ENCODE measurements at places on chromosomes 16 and 17. TPM values are rescaled to one million over a fixed set of nuclear protein-coding genes. Genes with fewer than 3 reads are reported as not detected.

DNA sequence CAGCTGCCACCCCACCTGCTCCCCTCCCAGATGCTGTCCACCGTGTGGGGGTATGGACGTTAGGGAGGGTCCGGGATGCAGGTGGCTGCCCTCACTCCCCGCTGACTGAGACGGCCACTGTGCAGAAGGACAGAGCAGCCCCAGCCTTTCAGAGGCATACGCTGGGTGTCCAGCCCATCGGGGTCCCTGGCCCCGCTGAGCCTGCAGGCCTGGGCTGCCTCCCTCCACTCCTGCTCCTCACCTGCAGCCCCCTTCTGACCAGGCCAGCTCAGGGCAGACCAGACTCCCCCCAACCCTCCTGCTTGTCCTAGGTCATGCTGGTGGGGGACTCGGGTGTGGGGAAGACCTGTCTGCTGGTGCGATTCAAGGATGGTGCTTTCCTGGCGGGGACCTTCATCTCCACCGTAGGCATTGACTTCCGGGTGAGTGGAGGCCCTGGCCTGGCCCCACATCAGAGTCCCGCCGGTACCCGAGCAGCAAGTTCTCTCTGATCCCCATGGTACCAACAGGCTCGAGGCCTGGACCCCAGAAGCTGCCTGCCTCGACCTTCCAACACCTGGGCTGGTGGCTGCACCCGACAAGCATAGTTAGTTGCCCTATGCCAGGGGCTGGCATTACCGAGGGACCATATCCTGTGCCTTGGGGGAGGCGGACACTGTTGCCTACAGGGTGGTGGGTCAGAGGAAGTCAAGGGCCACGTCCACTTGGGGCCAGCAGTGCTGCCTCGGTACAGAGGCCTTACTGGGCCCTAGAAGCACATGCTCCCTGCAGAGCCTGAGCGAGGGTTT lies 1.4 kb downstream of the RAB26 start:
- no peak for DNase-seq
- H3K4me3 ChIP-seq, result peak overlapping the region; percentile 68
- H3K36me3 ChIP-seq, result peaks cover 27% of the 10 kb centered on the region

DNA sequence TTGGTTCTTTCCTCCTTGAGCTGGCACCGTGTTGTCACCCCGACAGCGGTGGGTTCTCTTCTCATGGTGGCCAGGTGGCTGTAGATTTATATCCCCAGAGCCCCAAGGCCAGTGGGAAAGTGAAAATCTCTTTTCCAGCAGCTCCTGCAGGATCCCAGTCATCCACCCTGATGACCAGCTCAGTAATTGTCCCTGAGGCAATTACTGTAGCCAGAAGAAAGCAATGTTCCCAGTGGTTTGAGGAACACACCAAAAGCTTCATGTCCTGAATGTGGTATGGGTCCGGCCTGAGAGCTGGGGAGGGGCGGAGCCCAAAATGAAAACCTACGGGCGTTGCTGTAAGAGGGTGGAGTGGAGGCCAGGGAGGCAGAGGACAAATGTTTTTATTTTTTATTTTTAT lies 69.0 kb downstream of the WSB1 start:
- no peaks in the 10 kb centered on the region for H3K27me3 ChIP-seq
- H3K36me3 ChIP-seq, result no peaks in the 10 kb centered on the region
- no peak overlapping the region for H3K4me3 ChIP-seq
- H3K4me1 ChIP-seq, result no peaks in the 10 kb centered on the region

- H3K27ac ChIP-seq, result no peak overlapping the region
- no peak overlapping the region for H3K4me3 ChIP-seq
- H3K27me3 ChIP-seq, result peaks cover 28% of the 10 kb centered on the region
- no peaks in the 10 kb centered on the region for H3K4me1 ChIP-seq
- H3K36me3 ChIP-seq, result no peaks in the 10 kb centered on the region
Measured at GRCh38 chr17:8884336-8884990, 17.0 kb upstream of the PIK3R6 start.

- H3K27me3 ChIP-seq, result no peaks in the 10 kb centered on the region
- H3K4me1 ChIP-seq, result no peaks in the 10 kb centered on the region
- H3K36me3 ChIP-seq, result no peaks in the 10 kb centered on the region
- DNase-seq, result no peak
Measured at GRCh38 chr16:25219070-25219737, 2.5 kb downstream of the AQP8 start.

DNA sequence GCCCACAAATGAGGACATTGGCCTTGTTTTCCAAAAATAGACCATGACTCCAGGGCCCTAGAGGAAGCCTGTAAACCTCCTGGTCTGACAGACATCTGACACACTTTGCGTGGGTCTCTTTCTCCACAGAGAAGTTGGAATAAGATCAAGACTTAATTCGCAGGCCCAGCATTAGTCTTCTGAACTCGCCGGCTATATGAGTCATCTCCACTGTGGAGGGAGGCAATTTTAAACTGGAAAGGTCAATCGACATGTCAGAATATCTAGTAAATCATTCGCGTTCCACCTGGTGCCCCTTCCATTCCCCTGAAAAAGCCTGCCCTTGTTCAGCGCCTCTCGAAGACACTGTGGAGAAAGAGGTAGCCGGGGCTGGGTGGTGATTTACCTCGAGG lies 140.1 kb downstream of the CLEC16A start:
- H3K27me3 ChIP-seq, result no peaks in the 10 kb centered on the region
- H3K36me3 ChIP-seq, result no peaks in the 10 kb centered on the region
- H3K4me3 ChIP-seq, result no peak overlapping the region

- H3K4me1 ChIP-seq, result peaks cover 20% of the 10 kb centered on the region
- peaks cover 18% of the 10 kb centered on the region for H3K36me3 ChIP-seq
- H3K27me3 ChIP-seq, result no peaks in the 10 kb centered on the region
- DNase-seq, result no peak
- H3K27ac ChIP-seq, result no peak overlapping the region
Measured at GRCh38 chr16:15677447-15677846, 27.4 kb downstream of the NDE1 start.

GRCh38 chr16:27291106-27291505 lies 22.5 kb upstream of the NSMCE1 start:
- H3K27ac ChIP-seq, result no peak overlapping the region
- no peaks in the 10 kb centered on the region for H3K27me3 ChIP-seq
- no peak for DNase-seq
- no peak overlapping the region for H3K4me3 ChIP-seq
- no peaks in the 10 kb centered on the region for H3K36me3 ChIP-seq

DNA sequence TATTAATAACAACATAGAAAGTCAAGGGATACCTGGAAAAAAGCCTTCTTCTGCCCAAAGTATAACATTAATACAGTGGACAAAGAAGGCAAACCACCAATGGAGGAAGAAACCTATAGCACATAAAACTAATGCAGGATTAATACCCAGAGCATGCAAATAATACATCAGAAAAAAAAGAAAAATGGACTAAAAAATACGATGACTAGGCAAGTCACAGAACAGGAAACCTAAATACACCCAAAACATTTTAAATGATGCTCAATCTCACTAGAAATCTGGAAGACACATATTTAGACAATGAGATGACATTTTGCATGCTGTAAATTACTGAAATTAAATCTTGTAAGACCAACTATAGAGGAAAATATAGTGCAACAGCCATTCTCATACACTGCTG lies 55.9 kb downstream of the MED13 start:
- no peak overlapping the region for H3K4me3 ChIP-seq
- peaks cover 38% of the 10 kb centered on the region for H3K36me3 ChIP-seq
- H3K27ac ChIP-seq, result peak overlapping the region; percentile 13
- H3K27me3 ChIP-seq, result no peaks in the 10 kb centered on the region
- DNase-seq, result no peak
- no peaks in the 10 kb centered on the region for H3K4me1 ChIP-seq

GRCh38 chr17:12979826-12980500 lies 37.9 kb downstream of the ELAC2 start:
- no peaks in the 10 kb centered on the region for H3K4me1 ChIP-seq
- no peaks in the 10 kb centered on the region for H3K36me3 ChIP-seq
- no peak for DNase-seq
- no peak overlapping the region for H3K27ac ChIP-seq

DNA sequence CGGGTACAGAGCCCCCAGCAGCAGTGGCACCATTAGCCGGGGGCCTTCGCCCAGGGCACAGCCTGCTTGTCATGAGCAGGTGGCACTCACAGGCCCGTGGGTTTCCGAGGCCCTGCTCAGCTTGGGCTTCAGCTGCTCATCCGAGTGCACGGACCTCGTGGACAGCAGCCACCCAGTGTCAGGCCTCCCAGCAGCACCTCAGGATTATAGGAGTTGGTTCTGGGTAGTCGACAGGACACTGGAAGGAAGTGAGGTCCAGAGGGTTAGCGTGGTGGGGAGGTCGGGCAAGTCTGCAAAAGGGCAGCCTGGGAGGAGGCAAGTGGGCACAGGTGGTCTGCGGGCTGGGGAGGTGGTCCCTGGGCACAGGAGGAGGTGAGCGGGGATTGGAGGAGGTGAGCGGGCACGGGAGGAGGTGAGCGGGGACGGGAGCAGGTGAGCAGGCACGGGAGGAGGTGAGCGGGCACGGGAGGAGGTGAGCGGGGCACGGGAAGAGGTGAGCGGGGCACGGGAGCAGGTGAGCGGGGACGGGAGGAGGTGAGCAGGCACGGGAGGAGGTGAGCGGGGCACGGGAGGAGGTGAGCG lies 5.1 kb upstream of the CPNE7 start:
- H3K4me3 ChIP-seq, result no peak overlapping the region
- H3K36me3 ChIP-seq, result no peaks in the 10 kb centered on the region
- H3K4me1 ChIP-seq, result peaks cover 8% of the 10 kb centered on the region
- no peaks in the 10 kb centered on the region for H3K27me3 ChIP-seq
- peak; percentile 32 for DNase-seq
- H3K27ac ChIP-seq, result no peak overlapping the region

DNA sequence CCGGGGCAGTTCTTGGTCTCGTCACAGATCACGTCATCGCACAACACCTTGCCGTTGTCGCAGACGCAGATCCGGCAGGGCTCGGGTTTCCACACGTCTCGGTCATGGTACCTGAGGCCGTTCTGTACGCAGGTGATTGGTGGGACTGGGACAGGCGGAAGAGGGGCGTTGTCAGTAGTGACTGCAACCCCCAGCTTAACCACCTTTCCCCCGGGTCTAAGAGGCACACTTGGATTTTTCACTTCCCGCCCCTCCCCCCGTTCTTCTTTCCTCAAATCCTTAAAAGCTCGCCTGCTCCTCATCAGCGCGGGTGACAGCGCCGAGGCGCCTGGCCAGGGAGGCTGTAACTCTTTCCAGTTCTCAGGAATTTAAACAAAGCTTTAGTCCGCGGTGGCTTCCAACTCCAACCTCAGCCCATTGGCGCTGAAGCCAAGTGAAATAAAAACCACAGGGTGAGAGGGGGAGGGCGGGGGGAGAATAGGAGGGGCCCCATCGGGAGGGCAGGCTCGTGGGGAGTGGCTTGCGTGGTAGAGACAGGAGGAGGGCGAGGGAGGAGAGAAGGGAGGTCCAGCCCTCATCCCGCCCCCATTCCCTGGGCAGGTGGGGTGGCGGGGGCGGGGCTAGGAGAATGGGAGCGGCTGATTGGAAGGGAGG lies 1.5 kb downstream of the COL1A1 start:
- H3K4me3 ChIP-seq, result peak overlapping the region; percentile 62
- H3K27me3 ChIP-seq, result peaks cover 41% of the 10 kb centered on the region
- DNase-seq, result peak; percentile 92

- no peak overlapping the region for H3K4me3 ChIP-seq
- no peaks in the 10 kb centered on the region for H3K36me3 ChIP-seq
- H3K4me1 ChIP-seq, result peaks cover 33% of the 10 kb centered on the region
Measured at GRCh38 chr16:68470461-68471150, 22.3 kb upstream of the SMPD3 start.

- H3K27me3 ChIP-seq, result no peaks in the 10 kb centered on the region
- no peak for DNase-seq
- no peaks in the 10 kb centered on the region for H3K36me3 ChIP-seq
Measured at GRCh38 chr16:85420501-85421337, 192.4 kb upstream of the GSE1 start.

DNA sequence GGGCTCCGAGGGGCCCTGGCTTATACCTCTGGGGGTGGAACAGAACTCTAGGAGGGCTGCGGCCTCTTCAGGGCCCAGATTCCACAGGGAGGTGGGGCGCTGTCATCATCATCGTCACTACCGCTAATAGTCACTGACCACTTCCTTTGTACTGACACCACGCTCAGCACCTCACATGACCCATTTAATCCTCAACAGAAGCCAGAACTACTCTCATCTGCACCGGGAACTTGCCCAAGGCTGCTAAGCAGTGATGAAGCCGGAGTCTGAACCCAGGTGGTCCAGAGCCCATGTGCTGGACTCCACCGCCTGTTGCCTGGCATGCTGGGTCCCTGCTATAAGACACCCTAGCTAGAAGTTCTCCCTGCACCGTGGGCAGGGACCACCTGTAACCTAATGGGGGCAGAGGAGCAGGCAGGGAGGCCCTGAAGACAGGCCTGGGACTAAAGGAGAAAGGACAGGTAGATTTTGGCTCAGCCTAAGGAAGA lies 12.0 kb downstream of the UNC13D start:
- no peak overlapping the region for H3K27ac ChIP-seq
- no peak for DNase-seq
- H3K27me3 ChIP-seq, result no peaks in the 10 kb centered on the region
- no peak overlapping the region for H3K4me3 ChIP-seq

DNA sequence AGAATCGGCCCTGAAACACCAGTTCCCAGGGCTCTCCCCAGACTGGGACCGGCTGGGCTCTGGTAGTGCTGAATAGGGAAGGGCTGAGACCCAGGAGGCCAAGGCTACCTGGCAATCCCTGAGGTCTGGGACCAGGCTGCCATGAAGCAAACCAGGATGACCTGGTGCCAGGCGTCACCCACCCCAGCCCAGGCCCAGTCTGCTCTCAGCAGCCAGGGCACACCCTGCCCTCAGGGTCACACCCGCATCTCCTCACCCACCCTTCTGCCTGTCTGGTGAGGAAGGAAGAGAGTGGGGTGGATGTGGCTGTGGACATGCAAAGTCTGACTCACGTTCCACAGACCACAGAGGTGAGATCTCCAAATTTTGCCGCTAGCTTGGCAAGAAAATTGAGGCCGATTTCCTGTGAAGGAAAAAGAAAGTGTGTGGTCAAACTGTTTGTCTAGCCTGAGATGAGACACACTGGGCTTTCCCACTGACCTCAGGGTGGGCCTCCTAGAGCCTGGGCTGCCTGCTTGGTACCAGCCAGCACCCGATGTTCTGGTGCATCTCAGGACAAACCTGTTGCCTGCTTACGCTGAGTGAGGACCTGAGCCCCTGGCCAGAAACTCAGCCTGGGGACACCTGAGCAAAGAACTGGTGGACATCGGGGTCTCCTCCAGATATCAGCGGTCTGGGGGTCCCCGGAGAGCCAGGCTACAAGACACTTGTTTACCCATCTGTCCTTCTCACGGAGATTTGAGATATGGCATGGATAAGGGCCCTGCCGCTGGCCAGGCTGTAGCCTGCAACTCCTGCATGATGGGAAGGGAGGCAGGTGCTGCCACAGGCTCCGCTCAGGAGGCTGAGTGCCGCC lies 6.3 kb upstream of the RAB37 start:
- H3K4me1 ChIP-seq, result no peaks in the 10 kb centered on the region
- DNase-seq, result no peak
- H3K36me3 ChIP-seq, result no peaks in the 10 kb centered on the region
- H3K27ac ChIP-seq, result no peak overlapping the region
- peaks cover 46% of the 10 kb centered on the region for H3K27me3 ChIP-seq
- H3K4me3 ChIP-seq, result no peak overlapping the region

TUBB3 gene
- 105 TPM for total RNA-seq

OR1F1 gene
- 1.4 TPM for total RNA-seq

TOP2A gene
- total RNA-seq, result 156 TPM

OR3A2 gene
- total RNA-seq, result not detected

TMC6 gene
- total RNA-seq, result 116 TPM

PRSS21 gene
- total RNA-seq, result 77.4 TPM

SPATA22 gene
- total RNA-seq, result not detected

All from PC-9 (cell line).